ENCODE measurements at places on chromosomes 3 and 15.

DNA sequence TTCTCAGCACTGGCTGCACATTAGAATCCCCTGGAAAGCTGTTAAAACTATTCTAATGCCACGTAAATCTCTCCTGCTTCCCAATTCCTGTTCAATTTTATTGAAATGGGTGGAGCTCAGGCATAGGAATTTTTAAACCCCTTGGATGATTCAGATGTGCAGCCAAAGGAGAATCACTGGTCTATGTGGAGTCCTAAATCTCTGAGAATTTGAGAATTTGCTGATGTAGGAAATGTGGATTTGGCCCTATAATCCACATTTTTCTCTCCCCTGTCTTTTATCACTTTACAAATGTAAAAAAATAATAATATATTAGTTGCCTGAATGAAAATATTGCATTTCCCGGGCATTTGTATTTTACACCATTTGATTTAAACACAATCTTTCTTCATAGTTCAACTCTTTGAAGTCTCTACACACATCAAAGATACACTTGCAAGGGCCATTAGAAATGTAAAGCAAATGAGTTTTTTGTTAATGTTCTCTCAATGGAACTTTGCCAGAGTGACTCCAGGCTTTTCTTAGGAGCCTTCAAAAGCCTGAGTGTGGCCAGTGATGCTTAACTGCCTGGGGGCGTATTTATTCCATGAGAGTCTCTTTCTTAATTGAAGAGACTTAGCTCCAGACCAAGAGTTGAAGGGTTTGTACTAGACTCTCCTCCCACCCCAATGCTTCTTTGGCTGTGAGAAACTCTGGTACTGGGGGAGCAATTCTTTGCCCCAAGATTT, 48.8 kb upstream of the PTX3 start:
- DNase-seq = no peak

DNA sequence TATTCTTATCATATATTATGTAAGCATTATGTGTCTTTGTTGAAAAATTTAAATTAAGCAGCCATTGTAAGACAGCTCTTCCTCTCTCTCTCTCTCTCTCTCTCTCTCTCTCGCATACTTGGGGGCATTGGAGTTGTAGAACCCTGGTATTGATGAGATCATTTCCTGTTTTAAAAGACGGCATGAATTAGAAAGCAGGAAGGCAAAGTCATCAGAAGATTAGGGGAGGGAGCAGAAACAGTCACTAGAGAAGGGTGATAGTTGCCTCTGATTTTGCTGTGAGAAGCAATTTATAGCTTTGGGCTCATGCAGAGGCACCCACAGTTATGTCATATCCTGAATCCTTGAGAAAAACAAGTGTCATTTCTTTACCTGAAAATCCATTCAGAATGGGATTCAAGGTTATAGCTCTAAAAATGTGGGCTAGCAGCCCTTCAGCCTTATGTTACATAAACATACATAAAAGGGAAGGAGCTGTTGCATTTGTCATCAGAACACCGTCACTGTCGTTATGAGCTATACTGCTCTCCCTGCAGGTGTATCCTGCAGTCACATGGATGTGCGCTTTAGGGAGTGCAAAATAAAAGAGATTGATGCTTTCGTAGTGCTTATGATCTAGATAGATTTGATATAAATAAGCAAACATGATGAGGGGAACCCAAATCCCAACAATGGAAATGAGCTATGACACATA, 213.8 kb downstream of the NR1D2 start:
- DNase-seq = no peak

- no peak for DNase-seq
Observed at GRCh38 chr3:171986176-171986575, 53.2 kb upstream of the FNDC3B start.

- DNase-seq = no peak
Observed at GRCh38 chr15:29377161-29377560, 107.5 kb upstream of the NSMCE3 start.

DNA sequence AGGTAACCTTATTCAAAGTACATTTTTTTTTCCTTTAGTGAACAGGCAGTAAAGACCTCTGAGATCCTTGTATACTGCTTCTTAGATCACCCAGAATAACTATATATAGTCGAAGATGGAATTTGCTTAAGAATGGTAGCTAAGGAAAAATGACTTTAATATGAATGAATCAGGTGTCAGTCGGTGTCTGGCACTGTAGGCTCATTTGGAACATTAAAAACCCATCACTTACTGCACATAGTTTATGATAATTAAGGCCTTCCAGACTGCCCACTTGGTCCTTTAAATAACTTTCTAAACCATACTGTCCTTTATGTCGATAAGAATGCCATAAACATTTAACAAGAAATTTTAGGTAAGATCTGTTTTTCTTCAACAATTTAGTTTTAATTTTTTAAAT, 981.8 kb downstream of the ROBO2 start:
- DNase-seq = no peak

DNA sequence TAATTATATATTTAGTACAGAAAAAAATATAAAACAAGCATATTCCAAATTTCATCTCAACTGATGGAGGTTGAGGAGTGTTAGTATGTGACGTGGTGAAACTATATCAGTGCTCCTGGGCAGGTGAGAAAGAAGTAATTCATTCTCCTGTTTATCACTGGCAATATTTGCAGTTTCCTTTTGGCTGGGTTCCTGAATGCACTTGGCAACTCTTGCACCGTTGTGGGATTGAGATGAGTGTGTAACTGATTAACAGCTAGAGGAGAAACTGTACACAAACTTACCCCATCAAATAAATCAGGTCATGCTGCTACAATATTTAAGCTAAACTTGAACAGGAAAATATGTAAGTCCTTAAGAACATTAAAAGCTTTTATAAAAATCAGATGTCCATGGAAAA, 2.1 kb upstream of the ATP13A4 start:
- DNase-seq = no peak

DNA sequence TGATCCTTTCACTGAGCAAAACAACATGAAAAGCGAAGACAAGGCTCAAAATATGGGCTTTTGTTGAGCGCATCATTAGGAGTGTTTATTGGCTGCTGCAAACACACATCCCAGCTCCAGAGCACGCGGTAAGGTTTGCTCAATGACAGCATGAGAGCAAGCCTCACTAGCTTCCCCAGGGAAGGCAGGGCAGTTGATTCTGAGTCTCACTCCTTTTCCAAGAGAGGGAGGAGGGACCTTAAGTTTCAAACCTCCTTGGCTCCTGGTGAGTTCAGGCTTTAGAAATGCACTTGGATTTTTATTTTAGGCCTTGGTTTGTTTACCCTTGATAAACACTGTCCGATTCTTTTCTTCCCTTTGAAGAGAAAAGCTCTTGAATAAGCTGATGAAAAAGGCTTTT, 69.1 kb upstream of the CACNA2D3 start:
- DNase-seq = no peak

DNA sequence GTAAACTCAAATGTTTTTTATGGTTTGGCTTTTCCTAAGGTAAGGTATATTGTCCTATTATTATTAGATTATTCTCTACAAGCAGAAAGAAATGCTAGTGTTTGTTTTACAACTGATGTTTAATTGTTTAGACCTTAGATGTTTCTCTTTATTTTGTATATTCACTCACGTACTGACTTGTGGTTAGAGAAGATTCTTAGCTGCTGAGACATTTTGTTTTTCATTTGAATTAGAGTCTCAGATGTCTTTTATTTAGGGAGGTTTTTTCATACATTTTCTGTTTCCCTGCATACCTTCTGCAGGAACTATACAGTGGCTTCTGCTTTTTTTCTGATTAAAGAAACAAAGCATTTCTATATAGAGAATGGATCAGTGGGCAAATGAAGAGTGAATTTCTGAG, 110.9 kb downstream of the MYRIP start:
- DNase-seq = no peak

GRCh38 chr3:59558906-59559720, 509.3 kb upstream of the CFAP20DC start:
- DNase-seq = no peak

GRCh38 chr3:149646181-149646766, 11.6 kb downstream of the WWTR1 start:
- no peak for DNase-seq

GRCh38 chr3:197017003-197017402, 12.6 kb downstream of the MELTF start:
- DNase-seq = no peak

DNA sequence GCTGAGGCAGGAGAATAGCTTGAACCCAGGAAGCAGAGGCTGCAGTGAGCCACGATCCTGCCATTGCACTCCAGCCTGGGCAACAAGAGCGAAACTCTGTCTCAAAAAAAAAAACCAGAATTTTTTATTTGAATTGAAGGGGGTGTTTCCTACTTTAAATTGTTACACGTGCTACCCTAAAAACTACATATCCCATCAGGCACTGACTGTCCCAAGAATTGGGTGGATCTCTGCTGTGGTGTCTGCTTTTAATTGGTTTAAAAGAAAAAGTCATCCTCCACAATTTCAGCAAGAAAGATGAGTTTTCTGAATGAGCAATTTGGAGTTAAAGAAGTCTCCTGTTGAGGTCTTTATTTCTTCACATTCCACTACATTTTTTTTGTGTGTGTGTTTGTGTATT, 2.1 kb downstream of the PDIA3 start:
- DNase-seq = no peak

DNA sequence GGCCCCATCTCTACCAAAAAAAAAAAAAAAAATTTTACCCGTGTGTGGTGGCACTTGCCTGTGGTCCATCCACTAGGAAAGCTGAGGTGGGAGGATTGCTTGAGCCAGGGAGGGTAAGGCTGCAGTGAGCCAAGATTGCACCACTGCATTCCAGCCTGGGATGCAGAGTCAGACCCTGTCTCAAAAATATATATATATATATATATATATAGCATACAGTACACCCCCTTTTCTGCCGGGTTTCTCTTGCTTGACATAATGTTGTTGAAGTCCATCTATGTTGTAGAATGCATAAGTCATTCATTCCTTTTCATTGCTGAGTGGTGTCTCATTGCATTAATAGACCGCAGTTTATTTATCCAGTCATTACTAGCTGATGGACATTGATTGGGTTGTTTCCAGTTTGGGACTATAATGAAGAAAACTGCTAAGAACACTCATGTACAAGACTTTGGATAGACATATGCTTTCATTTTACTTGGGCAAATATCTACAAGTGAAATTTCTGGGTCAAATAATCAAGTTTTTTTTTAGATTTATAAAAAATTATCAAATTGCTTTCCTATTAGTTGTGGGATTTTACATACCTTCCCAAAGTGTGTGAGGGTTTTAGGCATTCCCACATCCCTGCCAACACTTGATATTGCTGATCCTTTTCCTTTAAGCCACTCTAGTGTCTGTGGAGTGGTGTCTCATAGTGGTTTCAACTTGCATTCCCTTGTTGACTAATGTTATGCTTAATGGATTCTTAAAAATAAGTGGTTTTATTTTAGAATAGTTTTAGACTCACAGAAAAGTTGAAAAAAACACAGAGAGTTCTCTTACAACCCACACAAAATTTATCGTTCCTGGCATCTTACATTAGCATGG, 2.1 kb upstream of the PRR20G start:
- DNase-seq = no peak

GRCh38 chr3:139299261-139300132, 44.3 kb upstream of the MRPS22 start:
- no peak for DNase-seq

DNA sequence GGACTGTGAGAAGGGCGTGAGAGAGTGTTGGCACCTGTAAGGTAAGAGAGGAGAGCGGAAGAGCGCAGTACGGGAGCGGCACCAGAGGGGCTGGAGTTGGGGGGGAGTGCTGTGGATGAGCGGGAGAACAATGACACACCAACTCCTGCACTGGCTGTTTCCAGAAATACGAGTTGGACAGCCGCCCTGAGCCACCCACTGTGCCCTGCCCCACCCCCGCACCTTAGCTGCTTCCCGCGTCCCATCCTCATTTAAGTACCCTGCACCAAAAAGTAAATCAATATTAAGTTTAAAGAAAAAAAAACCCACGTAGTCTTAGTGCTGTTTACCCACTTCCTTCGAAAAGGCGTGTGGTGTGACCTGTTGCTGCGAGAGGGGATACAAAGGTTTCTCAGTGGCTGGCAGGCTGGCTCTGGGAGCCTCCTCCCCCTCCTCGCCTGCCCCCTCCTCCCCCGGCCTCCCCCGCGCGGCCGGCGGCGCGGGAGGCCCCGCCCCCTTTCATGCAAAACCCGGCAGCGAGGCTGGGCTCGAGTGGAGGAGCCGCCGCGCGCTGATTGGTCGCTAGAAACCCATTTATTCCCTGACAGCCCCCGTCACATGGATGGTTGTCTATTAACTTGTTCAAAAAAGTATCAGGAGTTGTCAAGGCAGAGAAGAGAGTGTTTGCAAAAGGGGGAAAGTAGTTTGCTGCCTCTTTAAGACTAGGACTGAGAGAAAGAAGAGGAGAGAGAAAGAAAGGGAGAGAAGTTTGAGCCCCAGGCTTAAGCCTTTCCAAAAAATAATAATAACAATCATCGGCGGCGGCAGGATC, at the start of gene SOX2:
SOX2 (plus strand) TSS at position 601 of the 811 bp plus-strand sequence. CDS start 436 bp downstream, outside the sequence.
- peak; percentile 71 for DNase-seq

DNA sequence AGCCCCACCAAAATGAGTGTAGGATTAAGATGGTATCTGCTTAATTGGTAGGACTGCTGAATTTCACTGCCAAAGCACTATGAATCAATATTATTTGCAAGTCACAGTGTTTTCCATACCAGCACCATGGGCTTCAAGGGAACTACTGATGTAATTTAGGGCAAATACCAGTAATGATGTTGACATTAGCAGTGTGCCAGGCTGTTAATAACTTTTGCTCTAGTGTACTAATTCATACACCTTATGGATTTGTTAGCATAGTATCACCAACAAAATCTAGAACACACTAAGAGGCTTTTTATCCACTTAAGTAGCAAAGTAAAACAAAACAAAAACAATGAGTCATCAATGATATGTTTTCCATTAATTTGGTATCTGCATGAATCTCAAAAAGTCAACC, 888.2 kb downstream of the CADM2 start:
- DNase-seq = no peak

DNA sequence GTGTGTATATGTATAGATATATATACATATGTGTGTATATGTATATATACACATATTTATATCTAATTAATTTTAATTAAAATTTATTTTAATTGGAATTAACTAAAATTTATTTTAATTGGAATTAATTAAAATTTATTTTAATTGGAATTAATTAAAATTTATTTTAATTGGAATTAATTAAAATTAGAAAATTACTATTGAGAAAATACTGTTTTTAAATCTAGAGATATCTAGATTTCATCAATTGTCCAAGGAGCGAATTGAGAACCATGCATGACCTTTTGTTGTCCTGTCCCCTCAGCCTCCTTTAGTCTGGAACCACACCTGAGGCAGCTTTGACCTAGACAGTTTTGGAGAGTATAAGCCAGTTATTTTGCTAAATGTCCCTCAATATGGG, 1.8 kb downstream of the MOBP start:
- DNase-seq = no peak

- no peak for DNase-seq
Observed at GRCh38 chr3:61912158-61912557, 350.8 kb downstream of the PTPRG start.

DNA sequence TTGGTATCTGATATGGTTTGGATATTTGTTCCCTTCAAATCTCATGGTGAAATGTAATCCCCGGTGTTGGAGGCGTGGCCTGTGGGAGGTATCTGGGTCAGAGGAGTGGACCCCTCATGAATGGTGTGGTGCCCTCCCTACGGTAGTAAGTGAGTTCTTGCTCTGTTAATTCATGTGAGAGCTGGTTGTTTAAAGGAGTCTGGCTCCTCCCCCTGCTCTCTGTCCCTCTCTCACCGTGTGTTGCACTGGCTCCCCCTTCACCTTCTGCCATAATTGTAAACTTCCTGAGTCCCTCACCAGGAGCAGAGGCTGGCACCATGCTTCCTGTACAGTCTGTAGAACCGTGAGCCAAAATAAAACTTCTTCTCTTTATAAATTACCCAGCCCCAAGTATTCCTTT, 246.9 kb upstream of the AGTR1 start:
- DNase-seq = no peak

All from D341Med (cell line).